ENCODE measurements at places on chromosomes 4 and X.

- no peak for DNase-seq
Observed at GRCh38 chr4:87680271-87680670, 30.2 kb downstream of the DMP1 start.

GRCh38 chrX:96027407-96027806 lies 657.2 kb upstream of the DIAPH2 start:
- DNase-seq: no peak

DNA sequence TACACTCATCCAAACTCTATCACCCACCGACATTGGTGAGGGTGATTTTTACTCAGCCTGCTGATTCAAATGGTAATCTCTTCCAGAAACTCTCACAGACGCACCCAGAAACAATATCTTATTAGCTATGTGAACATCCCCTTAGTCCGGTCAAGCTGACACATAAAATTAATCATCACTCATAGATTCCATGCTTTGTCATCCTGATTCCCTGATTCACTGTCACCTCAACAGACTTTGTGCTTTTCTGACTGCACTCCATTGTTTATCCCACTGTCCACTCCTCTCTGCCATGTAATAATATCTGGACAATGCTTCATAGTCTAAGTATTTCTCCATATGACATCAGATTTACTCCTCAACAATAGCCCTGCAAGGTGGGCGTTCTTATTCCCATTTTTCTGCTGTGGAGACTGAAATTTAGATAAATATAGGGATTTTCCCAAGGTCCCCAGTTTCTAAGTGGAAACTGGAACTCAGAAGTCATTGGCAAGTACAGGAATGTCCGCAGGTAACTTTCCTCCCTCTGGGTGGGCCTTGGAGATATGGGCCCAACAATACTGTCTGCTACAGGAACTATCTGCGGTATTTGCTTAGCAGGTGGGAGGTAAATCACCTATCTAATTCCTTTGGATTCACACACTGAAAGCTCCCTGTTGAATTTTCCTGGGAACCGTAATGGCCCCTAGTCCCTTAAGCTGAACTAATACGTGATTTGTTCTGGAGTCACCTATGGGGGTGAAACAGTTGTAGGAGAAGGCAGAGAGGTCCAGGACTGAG lies 228.6 kb upstream of the BCOR start:
- no peak for DNase-seq

DNA sequence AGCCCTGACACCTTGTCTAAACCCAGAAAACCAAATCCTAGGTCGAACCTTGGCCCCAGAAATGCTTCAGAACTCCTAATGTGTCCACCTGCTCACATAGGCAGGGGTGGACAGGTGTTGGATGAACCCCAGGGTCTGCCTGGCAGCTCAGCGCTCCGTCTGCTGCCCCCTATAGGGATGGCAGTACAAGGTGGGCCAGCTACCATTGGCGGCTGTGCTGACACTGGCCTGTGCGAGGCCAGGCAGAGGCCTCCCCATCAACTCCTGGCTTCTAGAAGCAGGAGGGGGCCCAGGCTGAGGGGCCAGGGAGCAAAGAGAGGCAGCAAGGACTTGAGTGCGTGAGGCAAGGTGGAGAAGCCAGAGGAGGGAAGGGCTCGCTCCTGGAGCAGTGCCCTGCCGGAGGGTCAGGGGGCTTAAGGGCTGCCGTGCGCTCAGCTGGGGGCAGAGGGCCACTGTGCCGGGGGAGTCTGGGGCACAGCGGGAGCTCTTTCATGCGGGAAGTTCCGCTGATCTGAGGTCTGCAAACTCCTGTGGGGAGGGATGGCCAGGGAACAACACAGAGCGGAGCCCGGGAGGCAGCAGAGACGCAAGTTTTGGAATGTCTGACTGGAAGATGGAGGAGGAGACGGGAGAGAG lies 20.6 kb downstream of the CCNQ start:
- no peak for DNase-seq

DNA sequence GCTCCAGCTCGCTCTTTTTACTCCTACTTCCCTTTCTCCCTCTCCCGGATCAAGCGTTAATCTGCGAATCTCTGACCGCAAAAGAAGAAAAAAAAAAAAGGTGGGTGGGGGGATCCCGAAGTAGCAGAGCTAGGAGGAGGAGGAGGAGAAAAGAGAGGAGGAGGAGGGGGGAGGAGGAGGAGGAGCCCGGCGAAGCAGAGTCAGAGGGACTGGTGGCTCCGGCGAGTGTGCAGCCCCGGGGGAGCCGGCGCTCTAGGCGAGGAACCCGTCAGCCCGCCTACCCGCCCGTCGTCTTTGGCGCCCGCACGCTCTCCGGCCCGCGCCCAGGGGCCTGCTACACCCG lies at the start of gene NHSL2:
Gene NHSL2 (plus strand): TSS at position 203 of the 343 bp plus-strand sequence.
- DNase-seq: peak; percentile 46

GRCh38 chr4:155705664-155706063 lies 39.0 kb downstream of the GUCY1A1 start:
- no peak for DNase-seq

GRCh38 chr4:61580721-61581377 lies 380.7 kb downstream of the ADGRL3 start:
- DNase-seq: no peak

GRCh38 chr4:185227131-185227551 lies 17.7 kb downstream of the SNX25 start:
- DNase-seq: no peak

GRCh38 chr4:159719531-159719930 lies 616.7 kb downstream of the RAPGEF2 start:
- DNase-seq: no peak

DNA sequence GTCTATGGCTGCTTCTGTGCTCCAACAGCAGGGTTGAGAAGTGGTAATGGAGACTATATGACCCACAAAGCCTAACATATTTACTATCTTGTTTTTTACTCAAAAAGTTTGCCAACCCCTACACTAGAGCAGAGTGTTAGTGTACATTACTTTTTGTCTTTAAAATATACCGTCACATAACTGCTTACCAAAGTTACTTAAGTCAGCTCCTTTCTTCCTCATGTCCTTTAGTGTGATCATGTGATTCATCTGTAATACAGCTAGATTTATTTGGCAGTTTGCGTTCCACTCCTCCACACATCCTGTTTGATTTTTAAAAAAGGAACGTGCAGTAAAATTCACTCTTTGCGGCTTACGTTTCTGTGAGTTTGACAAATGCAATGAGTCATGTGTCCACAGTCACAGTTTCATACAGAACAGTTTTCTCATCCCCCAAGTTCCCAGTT lies 162.4 kb upstream of the GPRIN3 start:
- DNase-seq: no peak

DNA sequence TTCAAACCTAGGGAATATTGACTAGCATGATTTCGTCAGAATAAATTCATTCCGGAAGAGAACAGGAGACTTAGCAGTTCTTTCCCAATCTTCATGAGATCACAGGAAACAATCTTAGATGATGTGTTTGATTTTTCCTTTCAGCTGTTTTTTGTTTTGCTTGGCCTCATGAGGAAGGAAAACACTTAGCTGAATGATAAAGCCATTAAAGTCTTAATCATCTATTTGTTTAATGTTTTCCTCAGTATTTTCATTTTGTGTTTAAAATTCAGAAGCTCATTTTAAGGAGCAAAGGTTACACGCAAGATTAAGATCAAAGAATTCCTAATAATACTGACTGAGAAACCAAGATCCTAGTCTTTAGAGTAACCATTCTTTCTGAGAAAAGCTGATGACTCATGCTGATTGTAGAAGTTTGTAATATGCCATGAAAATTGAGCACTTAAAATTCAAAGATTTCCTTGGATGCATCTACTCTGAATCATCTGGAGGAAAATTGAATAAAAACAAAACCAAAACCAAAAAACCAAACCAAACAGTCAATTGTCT lies 15.4 kb upstream of the TBC1D19 start:
- no peak for DNase-seq

DNA sequence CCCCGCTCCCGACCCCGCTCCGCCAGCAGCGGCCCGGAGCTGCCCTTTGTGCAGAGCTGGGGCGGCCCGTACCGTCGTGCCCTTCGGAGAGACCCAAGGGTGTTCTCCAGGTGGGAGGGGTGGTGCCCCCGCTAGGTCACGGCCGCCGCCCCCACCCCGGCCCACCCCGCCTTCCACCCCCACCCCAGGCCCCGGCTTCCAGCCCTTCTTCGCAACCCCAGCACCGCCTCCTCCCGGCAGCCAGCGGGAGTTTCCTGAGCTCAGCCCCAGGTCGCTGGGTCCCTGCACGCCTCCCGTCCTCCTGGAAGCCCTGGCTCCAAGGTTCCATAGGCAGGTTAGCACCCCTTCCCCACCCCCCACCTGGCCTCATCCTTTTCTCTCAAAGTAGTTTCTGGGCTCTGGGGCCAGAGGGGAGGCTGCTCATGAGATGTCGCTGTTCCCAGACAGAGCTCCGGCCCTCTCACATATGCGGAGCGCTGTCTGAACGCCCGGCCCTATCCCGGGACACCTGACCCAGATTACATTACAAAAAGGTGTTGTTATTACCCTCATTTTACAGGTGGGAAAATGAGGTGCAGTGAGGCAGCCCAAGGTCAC lies 25.2 kb upstream of the FGFR3 start:
- no peak for DNase-seq

- DNase-seq: peak; percentile 16
Observed at GRCh38 chr4:112144546-112145325, 518 bp upstream of the FAM241A start.

- DNase-seq: no peak
Observed at GRCh38 chr4:39394706-39395105, 12.0 kb upstream of the KLB start.

GRCh38 chr4:74874753-74875367 lies 58.1 kb upstream of the PARM1 start:
- peak; percentile 33 for DNase-seq

GRCh38 chr4:139286186-139286698 lies 6.2 kb upstream of the MGARP start:
- no peak for DNase-seq

GRCh38 chrX:155009994-155010472 lies 12.5 kb downstream of the F8 start:
- no peak for DNase-seq

GRCh38 chr4:87717276-87718031 lies 67.4 kb downstream of the DMP1 start:
- no peak for DNase-seq

- DNase-seq: no peak
Observed at GRCh38 chr4:9979101-9979701, 42.1 kb downstream of the SLC2A9 start.

DNA sequence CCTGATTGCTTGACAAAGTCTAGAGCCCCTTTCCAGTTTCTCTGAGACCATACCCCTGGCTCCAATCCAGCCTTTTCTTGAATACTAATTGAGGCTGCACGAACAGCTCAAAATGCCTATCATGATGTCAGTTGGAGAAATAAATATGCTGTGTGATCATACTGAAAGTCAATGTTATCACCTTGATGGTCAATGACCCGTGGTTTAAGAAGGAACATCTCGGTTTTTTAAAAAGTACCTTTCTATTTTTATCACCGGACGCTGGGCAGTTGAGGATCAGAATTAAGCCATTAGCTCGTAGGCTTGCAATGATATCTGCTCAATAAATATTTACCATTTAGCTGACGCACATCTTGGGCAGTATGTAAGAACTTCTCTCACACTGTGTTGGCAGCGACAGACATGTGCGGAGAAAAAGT lies 852 bp upstream of the WDR44 start:
- no peak for DNase-seq

DNA sequence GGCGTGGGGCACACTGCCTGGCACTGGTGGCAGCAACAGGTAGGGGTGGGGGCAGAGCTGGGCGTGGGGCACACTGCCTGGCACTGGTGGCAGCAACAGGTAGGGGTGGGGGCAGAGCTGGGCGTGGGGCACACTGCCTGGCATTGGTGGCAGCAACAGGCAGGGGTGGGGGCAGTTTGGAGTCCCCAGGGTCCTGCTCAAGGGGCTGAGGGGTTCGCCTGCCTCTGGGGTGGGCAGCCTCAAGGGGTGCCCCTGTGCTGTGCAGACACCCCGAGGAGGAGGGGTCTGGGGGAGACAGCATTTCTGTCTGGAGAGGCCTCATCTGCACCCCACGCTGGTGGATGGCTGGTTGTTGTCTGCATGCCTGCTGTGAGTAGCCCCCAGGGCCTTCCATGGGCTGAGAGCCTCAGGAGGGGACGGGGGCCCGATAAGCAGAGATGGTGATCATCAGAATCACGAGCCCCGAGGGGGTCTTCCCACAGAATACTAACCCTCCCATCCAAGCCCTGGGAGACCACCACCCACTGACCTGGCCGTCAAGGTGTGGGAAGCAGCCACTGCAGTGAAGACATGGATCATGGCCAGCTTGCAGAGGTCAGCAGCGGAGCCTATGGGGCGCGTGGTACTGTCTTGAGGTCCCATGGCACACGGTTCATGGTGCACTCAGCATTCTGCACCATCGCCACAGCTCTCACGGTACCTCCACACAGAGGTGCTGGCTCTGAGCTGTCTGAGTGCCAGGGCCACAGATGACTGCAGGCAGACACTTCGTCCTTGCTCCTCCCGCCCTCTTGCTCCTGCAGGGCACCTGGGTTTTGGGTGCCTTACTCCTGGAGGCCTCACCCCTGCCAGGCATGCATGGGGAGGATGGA lies 21.5 kb downstream of the NAT8L start:
- DNase-seq: peak; percentile 59

Measured in heart left ventricle (tissue), 16 donors.